Thyroid gland (tissue), 4 donors: ENCODE measurements at places on chromosomes 3 and 15.
A peak's percentile ranks its signal among the peaks of the same experiment; 100 is the strongest.

DNA sequence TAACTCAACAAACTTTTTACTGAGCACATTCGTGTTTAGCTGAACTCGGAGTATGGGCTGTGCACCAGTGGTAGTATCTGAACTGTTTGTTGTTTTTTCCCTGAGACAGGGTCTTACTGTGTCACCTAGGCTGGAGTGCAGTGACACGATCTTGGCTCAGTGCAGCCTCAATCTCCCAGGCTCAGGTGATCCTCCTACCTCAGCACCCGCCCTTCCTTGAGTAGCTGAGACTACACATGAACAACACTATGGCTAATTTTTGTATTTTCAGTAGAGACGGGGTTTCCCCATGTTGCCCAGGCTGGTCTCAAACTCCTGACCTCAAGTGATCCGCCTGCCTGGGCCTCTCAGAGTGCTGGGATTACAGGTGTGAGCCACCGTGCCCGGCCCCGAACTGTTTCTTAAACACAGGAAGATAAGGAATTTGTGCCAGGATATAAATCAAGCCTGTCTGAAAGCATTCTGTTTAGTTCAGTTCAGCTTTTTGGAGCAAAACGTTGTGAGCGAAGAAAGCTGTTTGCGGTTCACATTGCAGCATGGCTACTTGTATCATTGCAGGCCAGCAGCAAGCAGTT lies 40.4 kb upstream of the SKOR1 start:
- no peak for DNase-seq

- no peak for DNase-seq
Observed at GRCh38 chr15:78301828-78302227, 2.4 kb upstream of the SKIC8 start.

DNA sequence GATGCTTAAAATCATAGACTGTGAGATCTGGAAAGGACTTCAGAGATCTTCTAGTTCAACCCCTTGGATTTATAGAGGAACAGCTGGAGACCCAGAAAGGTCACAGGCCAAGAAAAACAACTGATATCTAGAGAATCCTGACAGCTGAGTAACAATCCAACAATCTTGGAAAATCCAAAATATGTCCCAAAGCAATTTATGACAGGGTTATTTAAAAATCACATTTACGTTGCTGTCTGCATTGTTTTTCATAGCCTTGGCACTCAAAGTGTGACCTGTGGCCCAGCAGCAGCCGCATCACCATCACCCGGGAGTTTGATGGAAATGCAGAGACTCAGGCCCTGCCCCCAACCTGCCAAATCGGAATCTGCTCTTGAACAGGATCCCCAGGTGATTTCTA lies 78.8 kb downstream of the FBN1 start:
- DNase-seq, result no peak

GRCh38 chr15:42511007-42511391 lies 15.6 kb downstream of the SNAP23 start:
- DNase-seq, result no peak

GRCh38 chr3:106814231-106814630 lies 563.0 kb upstream of the CCDC54 start:
- DNase-seq, result no peak

DNA sequence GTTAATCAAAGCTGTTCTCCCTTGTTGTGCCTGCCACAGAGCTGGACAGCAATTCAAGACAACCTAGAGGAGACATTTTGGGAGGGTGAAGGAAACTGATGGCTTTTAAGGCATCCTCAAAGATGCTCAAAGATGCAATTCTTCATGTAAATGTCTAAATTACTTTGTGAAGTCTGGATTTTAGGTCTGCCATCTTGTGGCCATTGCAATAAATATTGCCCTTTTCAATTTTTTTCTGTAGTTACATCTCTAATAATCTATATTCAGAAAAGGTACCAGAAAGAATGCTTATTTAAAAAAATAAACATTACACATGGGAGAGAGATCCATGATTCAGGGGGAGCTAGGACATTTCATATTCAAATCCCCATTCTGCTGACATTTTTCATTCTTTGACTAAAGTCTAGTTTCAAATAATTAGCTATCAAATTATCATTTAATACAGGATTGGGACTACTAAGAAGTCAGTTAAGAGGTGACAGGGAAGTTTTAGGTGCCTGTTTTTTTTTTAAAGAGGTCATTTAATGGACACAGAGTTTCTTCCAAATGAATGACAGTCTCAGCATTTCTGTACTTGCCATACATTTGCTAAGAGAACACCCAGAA lies 259.8 kb upstream of the WNT5A start:
- no peak for DNase-seq

- DNase-seq, result no peak
Observed at GRCh38 chr3:131705558-131706051, 202.8 kb upstream of the MRPL3 start.

DNA sequence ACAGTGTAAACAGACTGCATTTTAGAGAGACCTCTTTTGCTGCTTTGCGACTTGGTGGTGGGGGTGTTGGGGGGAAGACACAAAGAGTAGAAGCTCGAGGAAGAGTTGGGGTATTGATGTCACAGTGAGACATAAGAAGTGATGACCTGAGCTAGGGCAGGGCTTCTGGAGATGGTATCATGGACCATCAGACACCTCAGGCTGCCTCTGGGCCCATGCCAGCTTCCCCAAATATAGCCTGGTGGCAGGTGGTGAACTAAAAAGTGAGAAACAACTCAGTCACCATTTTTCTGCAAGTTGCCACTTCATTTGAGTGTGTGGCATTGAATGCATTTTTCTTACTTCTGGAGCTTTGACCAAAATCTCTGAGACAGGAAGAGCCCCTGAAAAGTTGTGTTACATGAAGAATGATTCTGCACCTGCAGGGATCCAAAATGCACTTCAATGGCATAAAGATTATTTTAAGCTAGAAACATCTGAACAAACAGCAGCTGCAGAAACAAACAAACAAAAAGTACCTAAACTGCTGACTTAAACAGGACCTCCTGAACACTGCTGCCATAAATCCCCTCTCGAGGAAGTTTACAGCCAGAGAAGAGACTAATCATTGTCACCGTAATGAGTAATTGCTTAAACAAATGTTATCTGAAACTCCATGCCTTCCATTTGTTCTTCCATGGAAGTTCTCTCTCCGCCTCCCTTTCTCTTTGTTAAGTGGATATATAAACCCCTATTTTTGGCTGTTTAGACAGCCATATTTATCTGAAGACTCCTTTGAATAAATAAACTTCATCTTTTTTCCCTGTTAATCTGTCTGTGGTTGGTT lies 15.2 kb upstream of the XIRP1 start:
- no peak for DNase-seq

DNA sequence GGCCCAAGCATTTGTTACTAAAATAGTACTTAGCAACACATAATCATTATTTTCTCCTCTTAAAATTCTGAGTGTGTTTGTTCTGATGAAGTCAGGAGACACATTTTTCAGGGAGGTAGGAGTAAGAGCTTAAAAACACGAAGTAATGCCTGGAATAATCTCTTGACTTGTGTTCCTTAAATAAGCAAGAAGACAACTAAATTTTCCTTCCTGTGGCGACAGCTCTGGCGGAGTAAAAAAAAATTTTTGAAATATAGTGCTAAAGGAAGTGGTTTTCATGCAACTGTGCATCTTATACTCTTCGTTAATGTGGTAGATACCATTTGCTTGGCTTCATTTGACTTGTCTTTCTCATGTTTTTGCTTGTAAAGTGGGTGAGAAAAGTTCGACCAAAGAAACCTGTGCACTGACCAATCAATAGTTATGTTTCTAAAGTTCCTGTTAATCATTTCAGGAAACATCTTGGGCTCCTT lies 11.1 kb upstream of the MBNL1 start:
- DNase-seq, result no peak

DNA sequence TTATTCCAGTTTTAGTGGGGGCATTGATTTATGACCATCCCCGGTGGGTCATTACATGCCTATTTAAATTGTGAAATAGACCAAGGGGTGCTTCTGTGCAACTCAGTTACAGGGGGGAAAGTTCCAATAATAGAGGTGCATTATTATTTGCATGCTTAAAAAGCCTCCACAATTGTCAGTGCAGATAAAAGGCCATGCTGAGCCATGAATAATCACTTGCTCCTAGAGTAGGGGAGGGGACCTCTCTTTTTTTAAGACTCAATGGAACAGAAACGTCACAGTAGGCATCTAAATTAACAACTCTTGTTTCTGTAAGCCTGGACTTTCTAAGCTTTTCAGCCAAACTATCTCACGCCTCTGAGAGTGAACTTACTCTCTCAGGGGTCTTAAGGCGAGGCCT lies 66.5 kb upstream of the CMTM7 start:
- DNase-seq, result no peak

DNA sequence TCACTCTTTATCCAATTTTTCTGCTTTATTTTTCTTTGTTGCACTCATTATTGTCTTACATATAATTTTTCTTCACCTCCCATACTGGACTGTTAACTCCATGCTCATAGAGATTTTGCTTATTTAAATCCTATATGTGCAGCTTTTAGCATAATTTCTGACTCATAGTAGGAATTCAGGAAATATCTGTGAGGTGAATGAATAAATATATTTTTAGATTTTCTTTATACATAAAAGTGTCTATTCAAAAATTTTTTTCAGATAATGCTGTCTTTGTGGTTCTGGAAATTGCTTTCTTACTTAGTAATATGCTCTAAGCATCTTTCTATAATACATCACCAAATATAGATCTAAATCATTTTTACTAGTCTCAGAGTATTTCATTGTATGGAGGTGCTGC lies 191.8 kb upstream of the SUCLG2 start:
- no peak for DNase-seq

- no peak for DNase-seq
Observed at GRCh38 chr3:34179716-34180115, 381.3 kb downstream of the PDCD6IP start.

DNA sequence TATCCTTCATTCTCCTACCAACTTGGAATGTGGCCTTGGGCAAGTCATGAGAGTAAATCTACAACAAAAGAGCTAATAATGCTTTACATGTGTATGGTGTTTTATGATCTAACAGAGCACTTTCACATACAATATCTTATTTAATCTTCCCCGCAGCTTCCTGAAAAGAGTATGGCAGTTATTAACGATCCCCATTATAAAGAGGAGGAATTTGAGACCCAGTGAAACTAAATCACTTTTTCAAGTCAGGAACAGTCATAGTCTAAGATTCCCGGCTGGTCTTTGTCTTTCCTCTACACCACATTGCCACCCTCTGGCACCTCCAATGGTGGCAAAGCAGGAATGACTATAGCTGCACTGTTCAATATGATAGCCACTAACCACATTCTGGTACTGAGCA lies 69.7 kb upstream of the CMSS1 start:
- peak; percentile 21 for DNase-seq
